ENCODE measurements at places on chromosomes 2 and 18. TPM values are rescaled to one million over a fixed set of nuclear protein-coding genes. Genes with fewer than 3 reads are reported as not detected.

DNA sequence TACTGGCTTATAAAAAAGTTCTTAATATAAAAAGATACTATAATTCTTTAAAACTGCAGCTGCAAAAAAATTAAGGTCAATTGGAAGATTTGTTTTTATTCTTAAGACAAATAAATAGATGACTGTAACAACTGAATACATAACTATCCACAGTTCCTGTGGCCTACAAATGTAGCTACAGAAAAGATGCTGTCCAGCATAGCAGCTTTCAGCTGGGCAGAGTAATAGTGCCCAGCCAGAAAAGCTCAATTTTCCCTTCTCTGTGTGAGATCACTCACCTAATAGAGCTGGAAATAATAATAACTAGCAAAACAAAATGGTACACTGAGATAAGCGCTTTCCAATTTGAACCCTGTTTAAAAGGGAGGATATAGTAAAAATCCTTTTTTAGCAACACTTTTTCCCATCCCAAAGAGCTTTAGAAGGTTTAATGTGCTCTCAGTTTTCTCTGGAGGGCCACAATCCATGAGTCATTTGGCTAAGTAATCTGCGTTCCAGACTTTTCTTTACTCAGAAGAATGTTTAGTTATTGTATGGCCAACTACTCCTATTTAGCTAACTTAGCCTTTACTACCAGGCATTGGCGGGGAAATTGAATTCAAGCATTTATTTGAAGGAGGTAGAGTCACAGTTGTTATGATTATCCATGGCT, 158.1 kb upstream of the SLC39A10 start:
- no peaks in the 10 kb centered on the region for H3K27me3 ChIP-seq
- no peak overlapping the region for H3K4me3 ChIP-seq
- DNase-seq, result no peak
- H3K36me3 ChIP-seq, result no peaks in the 10 kb centered on the region
- no peaks in the 10 kb centered on the region for H3K4me1 ChIP-seq

DNA sequence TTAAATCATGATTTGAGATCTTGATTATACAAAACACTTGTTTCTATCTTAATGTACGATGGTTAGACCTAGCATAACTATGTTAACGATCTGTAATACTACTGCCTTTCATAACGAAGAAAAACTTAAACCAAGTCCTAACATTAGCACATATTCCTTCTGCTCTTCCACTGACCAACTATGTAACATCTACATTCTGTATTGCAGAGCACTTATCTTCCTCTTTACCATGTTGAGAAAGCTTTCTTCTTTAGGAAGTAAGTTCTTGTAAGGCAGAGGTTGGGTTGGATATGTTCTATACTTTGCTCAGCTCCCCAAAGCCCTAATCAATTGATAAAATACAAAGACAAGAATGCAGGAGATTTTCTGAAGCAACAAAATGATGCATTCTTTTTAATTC, 7.9 kb upstream of the ZNF407 start:
- H3K4me1 ChIP-seq, result peaks cover 3% of the 10 kb centered on the region
- DNase-seq, result no peak
- H3K27me3 ChIP-seq, result no peaks in the 10 kb centered on the region
- H3K4me3 ChIP-seq, result no peak overlapping the region
- H3K27ac ChIP-seq, result no peak overlapping the region

Gene NEURL3
- not detected for total RNA-seq

- DNase-seq, result no peak
- H3K4me1 ChIP-seq, result peaks cover 24% of the 10 kb centered on the region
- no peaks in the 10 kb centered on the region for H3K27me3 ChIP-seq
- no peak overlapping the region for H3K4me3 ChIP-seq
- H3K27ac ChIP-seq, result peak overlapping the region; percentile 70
These were observed 17.9 kb upstream of the NPAS2 start for GRCh38 chr2:100802066-100802465.

- H3K4me1 ChIP-seq, result peaks cover 100% of the 10 kb centered on the region
- H3K27me3 ChIP-seq, result no peaks in the 10 kb centered on the region
- no peak for DNase-seq
- H3K4me3 ChIP-seq, result peak overlapping the region; percentile 30
- H3K27ac ChIP-seq, result peak overlapping the region; percentile 79
These were observed 38.4 kb downstream of the EPAS1 start for GRCh38 chr2:46335391-46336282.

- peak overlapping the region; percentile 86 for H3K27ac ChIP-seq
- H3K4me1 ChIP-seq, result peaks cover 17% of the 10 kb centered on the region
- peak overlapping the region; percentile 67 for H3K4me3 ChIP-seq
- no peaks in the 10 kb centered on the region for H3K36me3 ChIP-seq
- DNase-seq, result no peak
These were observed 6.9 kb upstream of the STAT1 start for GRCh38 chr2:191020742-191021381.

GRCh38 chr2:146158072-146158674, 1638.3 kb upstream of the ZEB2 start:
- no peak overlapping the region for H3K4me3 ChIP-seq
- DNase-seq, result no peak
- no peaks in the 10 kb centered on the region for H3K36me3 ChIP-seq

Gene C1QL2
- not detected for total RNA-seq

Gene SERPINB5
- total RNA-seq, result not detected

DNA sequence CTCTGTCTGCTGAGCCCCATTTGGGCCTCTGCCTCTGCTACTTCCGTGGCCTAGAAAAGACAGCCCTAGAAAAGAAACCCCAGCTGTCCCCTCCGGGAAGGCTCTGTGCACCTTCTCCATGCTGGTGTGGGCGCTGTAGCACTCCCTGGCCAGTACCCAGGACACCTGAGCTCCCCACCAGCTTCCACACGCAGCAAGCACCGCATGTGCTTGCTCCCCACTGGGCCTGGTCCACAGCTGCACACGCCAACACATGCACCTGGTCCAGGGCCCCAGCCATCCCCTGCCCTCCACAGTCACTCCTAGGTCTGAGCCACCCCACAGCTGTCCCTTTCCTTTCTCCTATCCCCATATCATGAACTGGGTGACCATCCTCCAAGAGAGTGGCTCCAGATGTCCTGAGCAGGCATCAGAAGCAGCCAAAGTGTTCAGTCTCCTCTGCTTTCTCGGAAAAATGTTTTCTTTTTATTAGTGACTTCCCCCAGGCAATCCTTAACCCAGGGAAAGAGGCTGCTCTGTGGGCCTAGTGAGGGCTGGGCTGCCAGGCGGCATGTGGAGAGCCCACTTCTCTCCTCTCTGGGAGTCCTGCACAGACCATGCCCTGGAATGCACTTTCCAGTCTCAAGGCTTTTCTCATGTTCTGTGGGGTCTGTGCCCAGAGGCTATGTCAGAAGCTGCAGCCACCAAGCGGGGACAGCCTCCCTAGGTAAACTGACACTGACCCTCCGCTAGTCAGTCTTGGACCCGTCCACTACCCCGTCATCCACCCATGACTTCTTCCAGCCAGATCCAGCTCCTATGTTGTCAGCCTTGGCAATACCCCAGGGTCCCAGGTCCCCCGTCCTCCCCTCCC, 133.7 kb downstream of the KLHL29 start:
- DNase-seq, result no peak
- H3K27ac ChIP-seq, result peak overlapping the region; percentile 65
- H3K4me3 ChIP-seq, result no peak overlapping the region
- peaks cover 70% of the 10 kb centered on the region for H3K4me1 ChIP-seq
- no peaks in the 10 kb centered on the region for H3K36me3 ChIP-seq
- no peaks in the 10 kb centered on the region for H3K27me3 ChIP-seq

Gene LONRF2
- total RNA-seq, result 45.1 TPM

- H3K4me3 ChIP-seq, result peak overlapping the region; percentile 24
- DNase-seq, result no peak
- no peaks in the 10 kb centered on the region for H3K4me1 ChIP-seq
- no peak overlapping the region for H3K27ac ChIP-seq
These were observed 11.8 kb downstream of the G6PC2 start for GRCh38 chr2:168912901-168913369.

Gene SCG2
- 4.0 TPM for total RNA-seq

DNA sequence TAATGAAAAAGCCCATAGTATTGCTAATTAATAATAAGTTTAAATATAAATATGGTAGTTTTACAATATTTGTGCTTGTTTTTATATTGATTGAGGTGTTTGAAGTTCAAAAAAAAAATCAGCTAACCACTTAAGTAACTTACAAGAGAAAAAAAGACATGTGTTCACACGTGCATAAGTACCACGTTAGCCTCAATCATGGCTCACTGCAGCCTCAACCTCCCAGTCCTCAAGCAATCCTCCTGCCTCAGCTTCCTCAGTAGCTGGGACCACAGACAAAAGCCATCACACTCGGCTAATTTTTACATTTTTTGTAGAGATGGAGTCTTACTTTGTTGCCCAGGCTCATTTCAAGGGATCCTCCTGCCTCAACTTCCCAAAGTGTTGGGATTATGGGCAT, 19.4 kb downstream of the MGAT4A start:
- DNase-seq, result no peak
- H3K36me3 ChIP-seq, result peaks cover 7% of the 10 kb centered on the region
- no peaks in the 10 kb centered on the region for H3K27me3 ChIP-seq
- peaks cover 29% of the 10 kb centered on the region for H3K4me1 ChIP-seq

Gene MTHFD2
- 80.8 TPM for total RNA-seq

DNA sequence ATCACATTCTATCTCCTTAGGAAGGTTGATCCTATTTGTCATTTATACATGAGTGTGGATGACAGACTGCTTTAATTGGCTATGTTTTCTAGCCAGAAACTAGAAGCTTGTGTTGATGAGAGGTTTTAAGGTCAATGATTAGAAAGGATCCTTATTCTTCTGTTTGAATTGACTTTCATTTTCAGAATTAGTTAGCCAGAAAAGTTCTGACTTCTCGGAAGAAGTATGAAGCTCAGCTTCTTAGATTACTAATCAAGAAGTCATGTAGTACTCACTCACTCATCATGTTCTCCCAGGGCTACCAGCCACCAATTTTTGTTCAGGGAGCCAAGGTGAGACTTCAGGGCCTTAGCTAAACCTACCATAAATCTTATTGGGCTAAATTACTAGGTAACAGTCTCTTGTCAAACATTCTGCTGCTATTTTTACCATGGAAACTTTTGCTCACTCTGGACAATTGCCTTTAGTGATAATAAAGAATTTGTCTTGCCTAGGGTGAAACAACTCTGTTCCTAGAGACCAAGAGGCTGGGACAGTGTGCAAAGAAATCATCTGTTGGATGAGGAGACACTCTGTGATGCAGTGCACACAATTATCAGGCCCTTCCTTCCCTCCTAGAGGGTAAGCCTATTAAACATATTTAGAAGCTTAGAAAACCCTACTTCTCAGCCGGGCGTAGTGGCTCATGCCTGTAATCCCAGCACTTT, 111.6 kb upstream of the DNMT3A start:
- peaks cover 6% of the 10 kb centered on the region for H3K36me3 ChIP-seq
- peaks cover 34% of the 10 kb centered on the region for H3K4me1 ChIP-seq
- no peak overlapping the region for H3K4me3 ChIP-seq
- no peak for DNase-seq

DNA sequence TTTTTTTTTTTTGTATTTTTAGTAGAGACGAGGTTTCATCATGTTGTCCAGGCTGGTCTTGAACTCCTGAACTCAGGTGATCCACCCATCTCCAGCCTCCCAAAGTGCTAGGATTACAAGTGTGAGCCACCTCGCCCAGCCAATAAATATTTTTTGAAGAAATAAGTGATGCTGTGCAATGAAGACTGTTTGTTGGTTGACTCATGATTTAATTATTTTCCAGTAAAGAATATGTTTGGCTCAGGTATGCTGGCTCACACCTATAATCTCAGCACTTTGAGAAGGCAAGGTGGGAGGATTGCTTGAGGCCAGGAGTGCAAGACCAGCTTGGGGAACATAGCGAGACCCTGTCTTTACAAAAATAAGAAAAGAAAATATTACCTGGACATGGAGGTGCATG, 41.8 kb upstream of the LPIN2 start:
- H3K4me3 ChIP-seq, result no peak overlapping the region
- H3K36me3 ChIP-seq, result no peaks in the 10 kb centered on the region
- no peak overlapping the region for H3K27ac ChIP-seq
- no peak for DNase-seq
- no peaks in the 10 kb centered on the region for H3K27me3 ChIP-seq

DNA sequence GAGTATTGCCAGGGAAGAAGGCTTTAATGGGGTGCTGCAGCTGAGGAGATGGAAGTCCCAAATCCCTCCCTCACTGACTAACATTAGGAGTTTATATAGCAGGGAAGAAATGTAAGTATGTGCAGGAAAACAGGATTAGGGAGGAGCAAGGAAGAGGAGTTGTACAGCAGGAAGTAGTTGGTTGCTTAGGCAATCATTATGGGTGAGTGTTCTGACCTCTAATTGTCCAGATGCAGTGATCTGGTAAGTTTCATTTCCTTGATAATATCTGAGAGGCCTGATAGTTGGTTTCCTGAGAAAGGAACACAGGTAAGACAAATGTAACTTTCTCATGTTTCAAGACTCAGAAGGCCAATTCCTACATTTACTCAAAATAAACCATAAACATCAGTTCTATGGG, 331.9 kb upstream of the GULP1 start:
- H3K4me3 ChIP-seq, result no peak overlapping the region
- no peak overlapping the region for H3K27ac ChIP-seq
- H3K36me3 ChIP-seq, result no peaks in the 10 kb centered on the region
- DNase-seq, result no peak
- H3K4me1 ChIP-seq, result peaks cover 7% of the 10 kb centered on the region
- no peaks in the 10 kb centered on the region for H3K27me3 ChIP-seq

Gene LBX2
- 0.32 TPM for total RNA-seq

DNA sequence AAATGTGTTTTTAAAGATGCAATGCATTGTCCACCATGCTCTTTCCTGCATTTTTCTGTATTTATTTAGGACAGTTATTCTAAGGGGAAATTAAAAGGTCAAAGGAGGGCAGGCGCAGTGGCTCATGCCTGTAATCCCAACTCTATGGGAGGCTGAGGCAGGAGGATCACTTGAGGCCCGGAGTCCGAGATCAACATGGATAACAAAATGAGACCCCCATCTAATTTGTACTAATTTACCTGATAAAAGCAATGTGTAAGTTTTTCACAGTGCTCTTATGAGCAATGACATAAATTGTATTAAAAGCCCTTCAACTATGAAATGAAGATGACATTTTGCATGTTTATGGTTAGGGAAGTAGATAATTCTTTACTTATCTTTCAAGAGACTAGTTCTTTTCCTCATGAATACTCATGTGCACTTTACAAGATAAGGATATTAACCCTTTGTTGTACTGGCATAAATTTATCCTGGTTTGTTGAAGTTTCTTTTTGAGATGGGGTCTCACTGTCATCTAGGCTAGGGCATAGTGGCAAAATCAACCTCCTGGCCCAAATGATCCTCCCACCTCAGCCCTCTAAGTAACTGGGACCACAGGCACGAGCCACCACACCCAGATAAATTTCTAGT, 9.7 kb downstream of the HSBP1L1 start:
- no peaks in the 10 kb centered on the region for H3K4me1 ChIP-seq
- DNase-seq, result no peak
- H3K27me3 ChIP-seq, result no peaks in the 10 kb centered on the region
- no peak overlapping the region for H3K4me3 ChIP-seq
- H3K36me3 ChIP-seq, result peaks cover 57% of the 10 kb centered on the region
- no peak overlapping the region for H3K27ac ChIP-seq

Gene PDCD1
- 2.5 TPM for total RNA-seq

- H3K36me3 ChIP-seq, result no peaks in the 10 kb centered on the region
- H3K27ac ChIP-seq, result peak overlapping the region; percentile 54
- no peak for DNase-seq
- no peak overlapping the region for H3K4me3 ChIP-seq
- H3K4me1 ChIP-seq, result peaks cover 68% of the 10 kb centered on the region
These were observed 2.0 kb downstream of the SLC14A2 start for GRCh38 chr18:45617284-45617683.

All from esophagus muscularis mucosa (tissue), 4 donors.